ENCODE measurements at places on chromosomes 6 and 20. TPM values are rescaled to one million over a fixed set of nuclear protein-coding genes. Genes with fewer than 3 reads are reported as not detected.
A peak's percentile ranks its signal among the peaks of the same experiment; 100 is the strongest.

Gene PDYN
- 0.33 TPM for total RNA-seq

Gene ELOVL2
- total RNA-seq: 0.76 TPM

Gene OVOL2
- total RNA-seq: 0.94 TPM

Gene PRDM13
- not detected for total RNA-seq

- no peaks in the 10 kb centered on the region for H3K36me3 ChIP-seq
- H3K4me1 ChIP-seq: no peaks in the 10 kb centered on the region
- DNase-seq: no peak
- H3K27me3 ChIP-seq: no peaks in the 10 kb centered on the region
- no peak overlapping the region for H3K4me3 ChIP-seq
- H3K27ac ChIP-seq: no peak overlapping the region
Measured at GRCh38 chr6:1815827-1816452, 206.2 kb downstream of the FOXC1 start.

GRCh38 chr20:22687676-22688349 lies 103.4 kb upstream of the FOXA2 start:
- H3K27ac ChIP-seq: no peak overlapping the region
- H3K4me3 ChIP-seq: no peak overlapping the region
- no peak for DNase-seq
- no peaks in the 10 kb centered on the region for H3K36me3 ChIP-seq
- no peaks in the 10 kb centered on the region for H3K4me1 ChIP-seq

DNA sequence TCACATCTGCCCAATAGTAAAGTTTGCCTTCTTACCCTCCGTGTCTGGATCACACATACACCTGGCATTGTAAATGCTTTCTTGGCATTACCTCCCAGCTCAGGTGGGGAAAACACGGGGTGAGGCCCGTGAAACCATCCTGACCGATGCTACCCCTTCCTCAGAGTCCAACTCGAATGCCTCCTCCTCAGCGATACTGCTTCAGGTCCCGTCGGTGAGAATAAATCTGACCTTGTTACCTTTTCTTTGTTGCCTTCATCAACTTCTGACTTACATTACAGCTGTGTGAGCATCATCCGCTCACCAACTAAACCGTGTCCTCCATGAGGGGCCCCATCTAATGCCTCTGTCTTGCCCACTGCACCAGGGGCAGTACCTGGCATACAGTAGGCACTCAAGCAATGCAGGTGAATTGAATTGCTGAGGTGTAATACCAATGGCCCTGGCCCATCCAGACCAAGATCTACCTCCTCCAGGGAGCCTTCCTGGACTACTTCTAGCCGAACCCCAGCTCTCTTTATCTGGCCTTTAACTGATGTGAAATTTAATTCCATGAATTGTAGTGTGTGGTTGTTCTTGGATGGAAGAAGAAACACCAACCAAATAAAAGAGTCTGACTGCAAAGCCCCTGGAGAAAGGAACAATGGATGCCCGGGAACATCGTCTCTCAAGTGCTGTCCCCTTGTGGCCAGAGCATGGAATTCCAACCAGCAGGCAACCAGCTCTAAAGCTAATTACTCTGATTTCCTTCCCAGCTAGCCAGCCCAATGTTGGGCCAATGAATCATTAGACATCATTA lies 141.5 kb downstream of the ANKRD60 start:
- H3K27me3 ChIP-seq: no peaks in the 10 kb centered on the region
- DNase-seq: no peak
- H3K4me3 ChIP-seq: no peak overlapping the region
- no peak overlapping the region for H3K27ac ChIP-seq
- H3K4me1 ChIP-seq: no peaks in the 10 kb centered on the region

- H3K27ac ChIP-seq: peak overlapping the region; percentile 77
- peak; percentile 82 for DNase-seq
- H3K4me3 ChIP-seq: no peak overlapping the region
- H3K27me3 ChIP-seq: no peaks in the 10 kb centered on the region
- peaks cover 7% of the 10 kb centered on the region for H3K36me3 ChIP-seq
- H3K4me1 ChIP-seq: peaks cover 12% of the 10 kb centered on the region
Measured at GRCh38 chr6:38057994-38058393, 238.5 kb downstream of the ZFAND3 start.

- no peak overlapping the region for H3K4me3 ChIP-seq
- H3K27me3 ChIP-seq: no peaks in the 10 kb centered on the region
- peak; percentile 48 for DNase-seq
- H3K4me1 ChIP-seq: peaks cover 7% of the 10 kb centered on the region
- H3K27ac ChIP-seq: peak overlapping the region; percentile 87
Measured at GRCh38 chr6:90350689-90351554, 54.3 kb upstream of the BACH2 start.
